ENCODE measurements at places on chromosomes 2 and 18.
A peak's percentile ranks its signal among the peaks of the same experiment; 100 is the strongest.

DNA sequence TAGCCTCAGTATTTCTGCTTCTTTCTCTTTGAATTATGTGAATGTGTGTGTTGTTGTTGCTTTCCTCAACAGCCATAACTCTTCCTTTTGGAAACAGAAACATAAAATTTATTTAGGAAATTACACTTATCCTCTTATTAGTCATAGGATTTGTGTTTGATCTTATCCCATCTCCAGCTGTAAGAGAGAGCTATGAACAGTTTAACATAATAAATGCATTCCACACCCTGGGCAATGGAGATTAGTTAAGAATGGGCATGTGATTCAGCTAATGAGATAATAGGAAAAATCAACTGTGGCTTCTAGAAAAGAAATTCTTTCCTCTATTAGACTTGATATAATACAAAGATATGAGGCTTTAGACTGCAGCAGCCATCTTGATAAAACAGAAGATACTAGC lies 55.0 kb downstream of the SCN7A start:
- DNase-seq: no peak

GRCh38 chr2:203532957-203533658 lies 2.0 kb downstream of the RAPH1 start:
- no peak for DNase-seq

GRCh38 chr18:10315522-10315921 lies 138.9 kb upstream of the APCDD1 start:
- DNase-seq: no peak

- DNase-seq: no peak
Measured at GRCh38 chr2:67516899-67517530, 119.9 kb downstream of the ETAA1 start.

- no peak for DNase-seq
Measured at GRCh38 chr2:166334805-166335204, 40.9 kb downstream of the SCN9A start.

GRCh38 chr2:241134711-241135110 lies 14.6 kb downstream of the PASK start:
- DNase-seq: no peak

DNA sequence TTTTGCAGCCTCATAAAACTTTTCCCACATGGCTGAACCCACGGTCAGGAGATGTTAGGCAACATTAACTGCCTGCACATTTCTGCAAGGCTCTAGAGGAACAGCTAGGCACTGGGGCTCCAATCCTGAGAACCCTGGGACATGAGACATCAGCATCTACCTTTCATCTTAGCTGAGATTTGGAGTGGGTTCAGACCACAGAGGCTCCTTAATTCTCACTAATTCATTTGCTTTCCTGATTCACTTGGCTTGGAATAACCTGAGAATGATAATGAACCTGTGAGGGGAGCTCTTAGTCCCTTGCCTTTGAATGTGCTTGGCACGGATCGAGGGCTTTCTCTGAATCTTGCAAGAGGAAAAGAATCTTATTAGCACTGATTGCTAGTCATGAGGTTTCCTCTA lies 266.2 kb downstream of the FIGN start:
- no peak for DNase-seq

DNA sequence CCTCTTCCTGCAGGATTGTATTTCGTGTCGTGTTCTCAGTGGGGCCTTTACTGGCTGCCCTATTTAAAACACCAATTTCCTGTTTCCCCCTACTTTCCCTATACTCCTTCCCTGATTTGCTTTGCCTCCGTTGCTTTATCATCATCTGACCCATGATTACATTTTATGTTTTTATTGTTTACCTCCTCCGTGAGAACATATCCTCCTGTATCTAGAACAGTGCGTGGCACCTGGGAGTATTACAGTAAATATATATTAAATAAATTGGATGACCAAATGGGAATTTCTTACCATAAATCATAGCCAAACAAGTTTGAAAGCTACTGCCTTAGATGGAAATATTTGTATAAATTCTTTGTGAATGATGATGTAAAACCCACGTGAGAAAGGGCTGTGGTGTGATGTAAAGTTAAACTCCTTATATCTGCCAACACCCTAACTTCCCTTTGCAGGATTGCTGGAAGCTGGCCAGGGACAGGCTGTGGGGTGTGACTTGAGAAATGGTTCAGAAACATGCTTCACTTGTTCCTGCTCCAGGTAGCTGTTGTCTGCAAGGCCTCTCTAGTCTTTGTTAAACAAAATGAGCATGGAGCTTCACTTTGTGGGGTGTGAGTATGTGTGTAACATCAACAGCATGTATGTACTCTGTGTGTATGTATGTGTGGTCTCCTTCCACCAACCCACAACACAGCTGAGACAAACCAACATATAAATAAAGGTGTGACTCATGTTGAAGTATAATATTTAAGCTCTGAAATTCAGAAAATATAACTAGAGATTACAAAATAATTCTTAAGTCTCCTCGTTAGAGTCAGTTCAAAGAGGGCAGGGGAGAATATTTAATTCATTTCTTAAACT lies 40.3 kb downstream of the LHCGR start:
- DNase-seq: no peak

GRCh38 chr2:239155806-239156480 lies 244.9 kb downstream of the HDAC4 start:
- DNase-seq: no peak

- DNase-seq: no peak
Measured at GRCh38 chr2:241413929-241414580, 58.0 kb downstream of the FARP2 start.

DNA sequence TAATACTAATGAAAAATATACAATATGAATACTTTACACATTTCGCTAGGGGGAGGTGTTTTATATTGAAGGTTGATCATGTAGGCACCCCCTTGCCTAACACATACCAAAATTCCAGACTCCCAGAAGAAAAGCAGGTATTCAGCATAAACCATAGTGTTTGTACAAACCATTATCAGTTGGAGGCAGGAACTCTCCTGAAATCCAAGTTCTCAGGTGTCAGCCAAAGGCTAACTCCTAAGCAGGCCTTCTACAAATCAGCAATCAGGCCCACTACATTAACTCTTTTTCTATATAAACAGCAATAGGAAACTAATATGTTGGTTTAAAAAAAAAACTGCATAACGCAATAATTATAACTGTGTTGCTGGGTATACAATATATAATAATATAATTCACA lies 44.5 kb downstream of the MAP3K2 start:
- no peak for DNase-seq

GRCh38 chr2:143530758-143531157 lies 401.5 kb downstream of the ARHGAP15 start:
- DNase-seq: no peak

- peak; percentile 30 for DNase-seq
Measured at GRCh38 chr2:95274291-95275150, at the start of gene PROM2. Gene PROM2, plus strand, starts transcription at chr2:95274449. Its CDS starts 137 bp downstream, at chr2:95274586.

DNA sequence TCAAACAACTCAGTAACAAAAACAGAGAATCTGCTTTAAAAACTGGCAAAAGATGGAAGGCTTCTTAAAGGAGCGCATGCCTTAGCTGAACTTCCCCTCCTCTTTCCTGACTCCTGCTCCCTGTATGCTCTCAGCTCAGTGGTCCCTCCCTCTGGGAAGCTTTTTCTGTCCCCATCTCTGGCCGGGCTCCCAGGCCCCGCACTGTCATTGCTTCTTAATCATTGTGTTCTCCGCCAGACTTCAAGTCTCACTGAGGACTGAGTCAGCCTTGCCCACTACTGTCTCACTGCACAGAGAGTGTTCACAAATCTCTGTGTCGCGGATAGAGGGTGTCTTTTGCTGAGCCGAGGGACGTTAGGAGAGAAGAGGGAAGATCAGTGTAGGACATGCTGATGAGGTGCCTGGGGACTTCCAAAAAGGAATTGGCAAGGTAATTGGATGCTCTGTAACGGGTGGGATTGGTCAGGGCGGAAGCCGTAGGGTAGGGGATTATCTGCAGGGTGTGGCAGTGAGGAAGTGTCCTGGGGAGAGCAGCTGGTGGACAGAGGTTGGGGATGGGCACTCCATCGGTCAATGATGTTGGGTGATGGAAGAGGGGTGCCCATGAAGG lies 16.2 kb downstream of the TOGARAM2 start:
- DNase-seq: no peak

GRCh38 chr18:78875016-78875777 lies 104.4 kb upstream of the SALL3 start:
- no peak for DNase-seq

DNA sequence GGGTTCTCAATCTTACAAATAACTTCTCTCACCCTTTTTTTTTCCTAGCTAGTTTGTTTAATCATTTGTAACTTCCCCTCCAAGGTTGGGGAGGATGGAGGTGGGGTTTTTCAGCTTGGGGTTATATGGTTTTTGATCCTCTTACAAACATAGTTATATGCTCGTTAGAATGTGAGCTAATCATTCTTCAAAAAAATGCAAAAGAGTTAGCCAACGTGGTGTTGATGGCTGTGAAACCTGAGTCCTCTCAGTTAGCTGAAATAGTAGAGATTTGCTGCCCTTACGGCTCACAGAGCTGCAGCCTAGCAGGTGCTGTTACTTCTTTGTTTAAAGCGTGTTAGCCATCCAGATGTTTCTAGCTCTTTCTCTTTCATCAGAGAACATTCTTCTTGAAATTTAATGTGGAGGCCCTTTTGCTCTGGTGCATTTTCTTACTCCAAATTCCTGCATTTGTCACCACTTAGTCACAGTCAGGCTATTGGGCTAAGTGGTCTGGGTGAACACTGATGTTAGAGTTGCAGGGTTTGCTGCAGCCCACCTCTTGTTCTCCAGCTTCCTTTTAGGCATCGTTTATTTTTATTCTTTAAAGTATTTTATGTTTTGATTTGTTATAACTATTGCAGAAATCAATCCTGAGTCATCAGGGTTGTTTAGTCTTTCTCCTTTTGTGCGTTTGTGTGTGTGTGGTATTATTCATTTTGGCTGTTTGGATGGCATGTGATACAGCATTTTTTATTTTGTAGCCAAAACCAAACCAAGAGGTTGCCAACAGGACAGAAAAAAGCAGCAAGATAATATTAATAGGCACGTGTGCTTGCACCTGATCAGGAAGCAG lies 41.1 kb downstream of the LIMS1 start:
- DNase-seq: no peak

- no peak for DNase-seq
Measured at GRCh38 chr18:77544792-77545191, 295.1 kb downstream of the GALR1 start.

DNA sequence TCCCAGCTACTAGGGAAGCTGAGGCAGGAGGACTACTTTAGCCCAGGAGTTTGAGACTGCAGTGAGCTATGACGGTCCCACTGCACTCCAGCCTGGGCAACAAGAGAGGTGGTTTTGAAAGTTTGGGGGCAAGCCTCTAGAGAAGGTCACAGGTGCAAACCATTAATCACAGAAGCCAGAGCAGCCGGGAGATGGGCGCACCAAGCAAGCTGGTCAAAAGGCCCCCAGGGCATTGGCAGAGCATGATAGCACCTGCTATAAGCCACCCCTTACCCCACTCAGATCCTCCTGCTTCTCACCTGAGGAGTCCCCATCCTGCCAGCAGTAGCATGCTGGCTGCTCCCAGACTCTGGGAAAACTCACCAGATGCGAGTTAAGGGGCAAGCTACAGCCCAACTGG lies 116.1 kb upstream of the RAB12 start:
- no peak for DNase-seq

DNA sequence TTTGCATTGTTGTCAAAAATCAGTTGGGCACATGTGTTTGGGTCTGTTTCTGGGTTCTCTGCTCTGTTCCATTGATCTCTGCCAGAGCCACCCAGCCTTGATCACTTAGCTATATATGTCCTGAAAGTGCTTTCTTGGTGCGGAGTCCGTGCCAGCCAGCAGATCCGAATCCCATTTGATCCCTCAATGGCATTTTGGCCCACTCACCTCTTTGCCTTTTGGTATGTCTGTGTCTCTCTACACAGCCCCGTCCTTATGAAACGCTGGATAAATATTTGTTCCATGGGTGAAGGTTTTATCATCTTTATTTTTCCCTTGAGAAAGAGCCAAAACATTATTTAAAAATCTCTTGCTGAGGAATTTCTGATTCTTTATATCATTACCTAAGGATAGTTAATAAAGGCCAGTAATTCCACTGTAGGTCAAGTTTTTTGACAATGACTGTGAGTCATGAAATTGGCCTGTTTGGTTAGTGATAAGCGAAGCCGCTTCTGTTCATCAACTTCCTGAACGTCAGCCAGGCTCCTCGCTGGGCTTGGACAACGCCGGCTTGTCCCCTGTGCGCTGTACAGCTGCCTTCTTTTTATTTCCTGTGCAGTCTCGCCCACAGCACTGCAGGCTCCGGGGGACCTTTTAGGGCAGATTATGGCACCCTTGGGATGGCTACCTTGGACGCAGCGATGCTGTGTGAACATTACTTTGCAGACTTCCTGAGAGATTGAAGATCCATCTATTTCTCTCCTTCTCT lies 24.9 kb downstream of the MTCL1 start:
- no peak for DNase-seq

DNA sequence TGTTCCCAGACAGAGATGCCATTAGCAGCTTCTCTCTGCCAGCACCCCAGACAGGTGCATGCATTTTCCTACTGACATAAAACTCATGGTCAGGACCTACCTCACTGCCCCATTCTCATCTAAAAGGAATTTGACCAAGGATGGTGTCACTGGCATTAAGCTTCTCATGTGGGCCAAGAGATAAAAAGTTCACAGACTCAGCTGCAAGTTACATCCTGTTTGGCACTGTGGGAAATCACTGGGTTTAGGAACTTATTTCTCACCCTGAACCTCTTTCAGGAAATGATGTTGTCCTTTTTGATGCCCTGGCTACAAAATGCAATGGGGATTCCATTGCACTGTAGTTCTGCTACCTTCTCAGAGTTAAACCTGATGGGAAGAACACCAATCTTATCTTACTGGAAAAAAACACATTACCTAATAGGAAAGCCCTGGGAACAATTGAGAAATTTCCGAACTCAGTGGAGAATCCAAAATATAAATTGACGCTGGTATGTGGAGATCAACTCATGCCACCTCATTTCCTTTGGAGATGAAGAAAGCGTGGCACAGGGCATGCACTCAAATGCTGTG lies 252.1 kb upstream of the COPS8 start:
- no peak for DNase-seq

GRCh38 chr2:121335294-121336290 lies 50.6 kb upstream of the TFCP2L1 start:
- DNase-seq: no peak

DNA sequence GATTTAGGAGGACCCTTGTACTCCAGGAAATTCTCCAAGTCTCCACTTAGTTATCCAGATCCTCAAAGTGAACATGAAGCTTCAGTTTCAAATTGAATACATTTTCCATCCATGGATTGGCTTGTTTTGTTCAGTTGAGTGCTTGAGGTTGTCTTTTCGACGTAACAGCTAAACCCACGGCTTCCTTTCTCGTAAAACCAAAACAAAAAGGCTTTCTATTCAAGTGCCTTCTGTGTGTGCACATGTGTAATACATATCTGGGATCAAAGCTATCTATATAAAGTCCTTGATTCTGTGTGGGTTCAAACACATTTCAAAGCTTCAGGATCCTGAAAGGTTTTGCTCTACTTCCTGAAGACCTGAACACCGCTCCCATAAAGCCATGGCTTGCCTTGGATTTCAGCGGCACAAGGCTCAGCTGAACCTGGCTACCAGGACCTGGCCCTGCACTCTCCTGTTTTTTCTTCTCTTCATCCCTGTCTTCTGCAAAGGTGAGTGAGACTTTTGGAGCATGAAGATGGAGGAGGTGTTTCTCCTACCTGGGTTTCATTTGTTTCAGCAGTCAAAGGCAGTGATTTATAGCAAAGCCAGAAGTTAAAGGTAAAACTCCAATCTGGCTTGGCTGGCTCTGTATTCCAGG lies at the start of gene CTLA4:
TSS of gene CTLA4 (plus strand) at position 211 of the 640 bp plus-strand sequence. CDS start at position 383, 172 bp downstream.
- DNase-seq: no peak

- no peak for DNase-seq
Measured at GRCh38 chr2:235963853-235964577, 204.2 kb downstream of the GBX2 start.
